T1000 (cell line): ENCODE measurements at places on chromosomes 6 and 20.
A peak's percentile ranks its signal among the peaks of the same experiment; 100 is the strongest.

DNA sequence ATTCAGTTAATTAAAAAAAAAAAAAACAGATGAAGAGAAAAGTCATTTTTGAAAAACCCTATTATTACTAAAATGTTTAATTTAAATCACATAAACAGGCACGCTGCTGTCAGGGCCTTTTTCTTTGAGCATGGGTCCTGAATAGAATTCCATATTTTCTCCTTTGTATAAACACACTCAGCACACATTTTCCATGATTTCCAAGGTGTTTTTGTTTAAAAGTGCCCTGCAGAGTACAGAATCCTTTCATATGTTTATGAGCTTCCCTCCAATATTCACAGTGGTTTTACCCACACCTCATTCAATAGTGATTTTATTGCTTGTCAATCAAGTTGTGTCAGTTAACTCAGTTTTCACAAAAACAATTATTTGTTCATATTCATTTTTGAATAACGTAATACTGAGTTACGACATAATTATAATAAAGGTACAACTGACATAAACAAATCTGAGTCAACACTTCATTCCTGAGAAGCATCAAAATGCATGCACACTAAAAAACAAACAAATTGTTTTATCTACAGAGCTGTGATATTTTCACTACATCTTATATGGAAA is 15.2 kb downstream of the SLC35B3 start:
- no peak for DNase-seq

DNA sequence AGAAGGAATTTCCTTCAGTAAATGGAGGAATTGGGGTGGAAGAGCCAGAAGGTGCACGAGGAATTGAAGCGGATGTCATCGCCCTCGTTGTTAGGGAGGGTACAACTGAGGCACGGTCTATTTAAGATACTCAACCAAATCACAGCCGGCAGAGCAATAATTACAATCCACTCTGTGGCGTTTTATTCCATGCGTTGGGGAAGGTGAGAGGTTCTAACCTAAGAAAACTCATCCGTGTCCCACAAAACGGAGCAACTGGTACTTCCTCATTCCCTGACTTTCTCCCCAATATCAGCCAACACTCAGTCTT is 802 bp upstream of the RRBP1 start:
- no peak for DNase-seq

DNA sequence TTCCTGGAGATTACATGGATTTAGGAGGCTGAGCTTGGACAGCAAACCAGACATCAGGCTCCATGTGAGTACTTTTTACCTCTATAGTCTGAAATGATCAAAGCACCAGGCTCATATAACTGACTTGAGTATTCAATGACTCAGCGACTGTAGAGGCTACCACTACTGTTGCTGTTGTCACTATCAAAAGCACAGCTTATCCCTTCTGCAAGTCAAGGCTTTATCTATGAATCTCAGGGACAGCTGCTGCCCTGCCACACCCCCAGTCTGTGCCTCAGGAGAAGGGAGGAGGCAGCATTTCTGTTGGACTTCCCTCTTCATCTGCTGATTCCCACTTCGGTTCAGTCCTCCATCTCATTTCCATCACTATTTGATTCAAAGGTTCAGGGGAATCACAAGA is 80.5 kb upstream of the CNR1 start:
- no peak for DNase-seq

- no peak for DNase-seq
These were observed 6.4 kb downstream of the CEP43 start for GRCh38 chr6:167005350-167006159.

DNA sequence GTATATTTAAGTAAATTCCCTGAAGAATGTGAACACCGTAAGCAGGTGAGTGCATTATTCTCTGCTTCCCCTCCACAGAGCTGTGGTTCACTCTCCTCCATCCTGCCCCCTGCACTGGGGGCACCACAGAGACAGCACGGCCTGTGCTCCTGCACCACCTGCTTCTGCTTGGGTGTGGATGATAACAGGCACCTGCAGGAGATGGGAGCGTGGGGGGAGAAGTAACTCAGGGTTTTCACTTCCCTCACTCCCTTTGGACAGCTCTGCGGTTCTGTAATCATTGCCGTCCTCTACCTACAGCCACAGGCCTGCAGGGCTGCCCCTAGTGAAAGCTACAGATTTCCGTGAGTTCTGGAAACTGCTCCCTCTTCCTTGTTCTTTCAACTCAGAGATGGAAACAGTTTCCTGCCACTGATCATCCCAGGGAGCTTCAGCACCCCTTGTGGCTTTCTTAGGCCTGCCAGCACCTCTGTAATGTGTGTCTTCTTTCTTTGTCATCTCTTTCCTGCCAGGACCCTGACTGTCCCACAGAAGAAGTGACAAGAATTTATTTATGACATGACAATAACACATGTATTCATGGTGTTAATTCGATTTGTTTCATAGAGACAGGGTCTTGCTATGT is 21.3 kb upstream of the MICB start:
- no peak for DNase-seq

DNA sequence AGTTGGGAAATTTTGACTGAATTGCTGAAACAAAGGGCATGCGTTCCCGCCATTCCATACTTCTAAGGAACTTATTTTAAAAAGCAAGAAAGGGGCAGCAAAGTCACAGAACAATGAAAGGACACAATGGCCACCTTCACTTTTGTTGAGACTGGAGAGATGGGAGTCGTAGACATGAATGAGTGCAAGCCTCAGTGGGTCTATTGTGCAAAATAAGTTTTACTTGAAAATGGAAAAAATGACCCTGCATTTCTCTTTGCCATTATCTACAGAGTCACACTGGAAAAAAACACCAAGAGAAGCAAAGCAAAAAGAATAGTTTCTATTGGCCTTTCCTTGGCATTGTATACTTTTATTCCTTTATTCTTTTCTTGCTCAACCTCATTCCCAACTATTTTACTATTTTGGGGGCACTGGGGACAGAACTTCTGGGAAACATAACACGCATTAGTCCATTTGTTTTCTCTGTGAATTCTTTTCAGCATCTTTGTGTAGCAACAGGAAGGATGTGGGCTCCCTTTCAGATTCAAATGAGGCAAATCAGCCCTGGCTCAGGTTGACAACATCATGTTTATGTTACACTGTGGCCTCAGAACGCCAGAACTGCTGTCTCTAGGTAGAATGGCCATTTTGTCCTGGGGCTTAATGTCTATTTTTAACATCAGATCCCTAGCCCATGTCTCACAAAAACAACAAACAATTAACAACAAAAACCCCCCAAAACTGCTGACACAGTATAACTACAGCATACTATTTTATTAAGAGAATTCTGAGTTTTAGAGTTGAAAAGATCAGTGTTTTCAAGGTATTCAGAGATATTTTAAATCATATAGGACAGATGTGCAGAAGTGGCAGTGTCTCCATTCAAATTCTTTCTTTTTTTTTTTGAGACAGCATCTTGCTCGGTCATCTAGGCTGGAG is 122.2 kb downstream of the FYN start:
- DNase-seq, result no peak

GRCh38 chr20:43725666-43726065 is 1.1 kb downstream of the GTSF1L start:
- DNase-seq, result no peak

DNA sequence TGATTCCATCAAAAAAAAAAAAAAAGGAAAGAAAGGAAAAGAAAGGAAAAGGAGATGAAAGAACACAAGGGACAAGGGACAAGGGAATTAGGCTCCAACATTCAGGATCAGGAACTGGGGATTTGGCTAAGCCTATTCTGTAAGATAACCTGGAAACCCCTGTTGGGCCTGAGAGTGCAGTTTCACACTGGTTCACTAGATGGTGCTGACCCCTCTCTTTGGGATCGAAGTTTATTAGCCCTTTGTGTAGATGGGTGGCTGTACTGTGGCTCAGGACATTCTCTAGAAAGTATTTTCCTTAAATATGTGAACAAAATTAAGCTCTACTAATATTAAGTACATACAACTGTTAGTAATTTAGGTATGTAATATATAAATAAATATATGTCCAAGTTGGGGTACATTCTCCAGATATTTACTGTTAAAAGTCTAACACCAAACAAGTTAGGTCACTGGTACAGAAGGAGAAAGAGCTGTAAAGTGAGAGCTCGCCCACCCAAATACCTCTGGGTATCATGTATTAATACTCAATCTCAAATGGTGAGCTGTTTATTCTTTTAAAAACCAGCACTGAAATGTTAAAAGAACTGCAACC is 6.3 kb downstream of the OR2A4 start:
- DNase-seq, result peak; percentile 28

GRCh38 chr6:42211726-42212125 is 5.9 kb downstream of the MRPS10 start:
- no peak for DNase-seq

DNA sequence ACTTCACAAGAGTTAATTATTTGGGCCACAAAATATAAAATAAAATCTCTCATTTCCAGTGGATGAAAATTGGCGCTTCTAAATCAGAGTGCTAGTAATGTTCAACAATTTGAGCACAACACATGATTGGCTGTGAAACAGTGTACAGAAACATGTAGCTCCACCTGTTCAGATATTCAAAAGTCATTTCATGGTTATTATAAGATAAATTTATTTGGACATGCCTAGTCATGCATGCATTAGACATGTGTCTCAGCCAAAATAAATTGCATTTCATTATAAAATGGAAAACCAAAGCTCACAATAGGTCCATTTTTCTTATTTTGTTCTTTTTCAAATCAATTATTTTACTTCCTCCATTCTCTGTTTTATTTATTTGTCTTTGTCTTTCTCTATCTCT is 374.8 kb downstream of the LMBRD1 start:
- no peak for DNase-seq

- no peak for DNase-seq
These were observed 198.3 kb downstream of the PLCB1 start for GRCh38 chr20:8330319-8330784.

- DNase-seq, result no peak
These were observed 108.4 kb upstream of the PLEKHG1 start for GRCh38 chr6:150491131-150491810.
